Breast epithelium (tissue), 4 donors: ENCODE measurements at places on chromosomes 7 and 10. TPM values are rescaled to one million over a fixed set of nuclear protein-coding genes. Genes with fewer than 3 reads are reported as not detected.

Gene RBM33
- total RNA-seq, result 34.9 TPM

Gene UCMA
- total RNA-seq, result not detected

Gene COPS6
- total RNA-seq, result 40.8 TPM

- no peak overlapping the region for H3K4me3 ChIP-seq
- DNase-seq, result no peak
- no peak overlapping the region for H3K27ac ChIP-seq
- no peaks in the 10 kb centered on the region for H3K4me1 ChIP-seq
These were observed 95.4 kb downstream of the TBXAS1 start for GRCh38 chr7:139924461-139924860.

DNA sequence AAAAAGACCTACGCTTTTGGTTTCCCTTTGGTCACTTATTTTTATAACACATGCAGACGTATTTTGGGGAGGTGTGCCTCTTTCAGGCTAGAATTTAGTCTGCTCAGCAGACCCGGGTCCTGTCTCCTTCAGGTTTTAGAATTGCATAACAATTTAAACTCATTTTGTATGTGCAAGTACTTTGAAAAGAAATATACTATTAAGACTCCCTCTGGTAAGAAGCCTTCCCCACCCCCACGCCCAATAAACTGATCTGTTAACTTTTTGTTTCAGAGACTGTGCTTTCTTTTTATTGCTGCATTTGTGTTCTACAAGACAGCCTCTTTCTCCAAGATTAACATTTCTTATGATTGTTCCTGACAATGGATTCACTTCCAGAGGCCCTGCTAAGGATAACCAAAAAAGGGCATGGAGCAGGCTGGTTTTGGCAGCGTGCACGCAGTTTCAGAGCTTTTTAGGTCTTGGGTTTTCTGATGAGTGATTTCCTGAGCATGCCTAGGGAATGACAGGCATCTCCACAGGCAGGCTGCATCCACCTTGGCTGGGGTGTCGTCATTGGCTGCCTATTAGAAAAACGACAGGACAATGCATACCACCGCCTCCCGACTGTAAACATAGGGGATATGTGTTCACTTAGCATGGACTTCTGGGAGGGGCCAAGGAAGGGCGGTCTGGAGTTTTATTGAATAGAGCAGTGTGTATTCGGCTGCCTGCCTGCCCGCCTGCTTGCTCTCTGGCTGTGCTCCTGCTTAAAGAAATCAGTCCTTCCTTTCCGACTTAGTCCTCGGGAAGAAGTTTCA lies at the start of gene CALD1:
Gene CALD1 (plus strand): TSS at position 694 of the 800 bp plus-strand sequence. CDS start 88,100 bp downstream, outside the sequence.
- peak within 1 kb of the TSS; percentile 89 for H3K27ac ChIP-seq
- H3K4me1 ChIP-seq, result peaks cover 5% of the 10 kb centered on the region
- no peaks in the 10 kb centered on the region for H3K36me3 ChIP-seq
- H3K27me3 ChIP-seq, result no peaks in the 10 kb centered on the region

- no peaks in the 10 kb centered on the region for H3K4me1 ChIP-seq
- no peak overlapping the region for H3K4me3 ChIP-seq
- DNase-seq, result no peak
- no peaks in the 10 kb centered on the region for H3K27me3 ChIP-seq
These were observed 21.8 kb upstream of the DGKB start for GRCh38 chr7:14924398-14924797.

Gene GBF1
- 25.8 TPM for total RNA-seq

- H3K36me3 ChIP-seq, result no peaks in the 10 kb centered on the region
- DNase-seq, result no peak
- H3K27me3 ChIP-seq, result no peaks in the 10 kb centered on the region
- H3K4me1 ChIP-seq, result no peaks in the 10 kb centered on the region
These were observed 80.3 kb downstream of the LRRC17 start for GRCh38 chr7:102992938-102993717.

GRCh38 chr7:3882782-3883181 lies 581.7 kb downstream of the SDK1 start:
- H3K36me3 ChIP-seq, result no peaks in the 10 kb centered on the region
- no peak overlapping the region for H3K27ac ChIP-seq
- H3K27me3 ChIP-seq, result no peaks in the 10 kb centered on the region
- DNase-seq, result no peak
- H3K4me1 ChIP-seq, result no peaks in the 10 kb centered on the region

Gene MRLN
- not detected for total RNA-seq

GRCh38 chr10:112227331-112227987 lies 43.9 kb upstream of the GPAM start:
- no peak overlapping the region for H3K4me3 ChIP-seq
- no peaks in the 10 kb centered on the region for H3K4me1 ChIP-seq
- no peak overlapping the region for H3K27ac ChIP-seq
- no peak for DNase-seq

Gene NOM1
- 25.2 TPM for total RNA-seq

GRCh38 chr10:27564880-27565279 lies 60.8 kb downstream of the RAB18 start:
- DNase-seq, result no peak
- no peaks in the 10 kb centered on the region for H3K36me3 ChIP-seq
- H3K27me3 ChIP-seq, result no peaks in the 10 kb centered on the region
- H3K4me1 ChIP-seq, result no peaks in the 10 kb centered on the region
- H3K4me3 ChIP-seq, result no peak overlapping the region

- H3K27me3 ChIP-seq, result no peaks in the 10 kb centered on the region
- H3K36me3 ChIP-seq, result no peaks in the 10 kb centered on the region
- no peak for DNase-seq
- no peaks in the 10 kb centered on the region for H3K4me1 ChIP-seq
These were observed 119.1 kb downstream of the NKX6-2 start for GRCh38 chr10:132666705-132667341.

Gene HTR5A
- total RNA-seq, result not detected

Gene LIPF
- total RNA-seq, result not detected

DNA sequence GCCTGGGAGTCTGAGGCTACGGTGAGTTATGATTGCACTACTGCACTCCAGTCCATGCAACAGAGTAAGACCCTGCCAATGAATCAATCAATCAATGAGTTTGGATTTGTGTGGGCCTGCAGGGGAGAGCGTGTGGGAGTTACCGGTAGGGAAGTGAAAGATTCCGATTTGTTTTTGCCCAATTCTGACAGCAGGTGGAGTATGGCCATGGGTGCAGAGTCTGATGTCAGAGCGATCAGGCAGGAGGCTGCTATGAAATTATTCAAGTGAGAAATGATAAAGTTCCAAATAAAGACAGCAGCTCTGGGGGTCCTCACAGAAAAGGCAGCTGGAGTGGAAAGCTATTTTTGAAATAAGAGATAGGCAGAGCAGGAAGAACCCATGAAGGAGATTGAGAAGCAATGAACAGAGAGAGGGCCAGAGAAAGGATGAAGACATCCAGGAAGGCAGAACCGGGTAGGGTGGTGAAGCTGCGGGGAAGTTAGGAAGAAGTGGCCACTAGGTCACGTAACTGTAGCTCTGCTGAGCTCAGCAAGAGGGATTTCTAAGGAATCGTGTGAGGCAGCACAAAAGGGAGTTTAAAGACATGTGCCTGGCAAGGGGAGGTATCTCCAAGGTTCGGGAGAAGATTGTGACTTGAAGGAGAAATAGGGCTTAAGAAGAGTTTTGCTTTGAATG lies 93.7 kb upstream of the NMT2 start:
- DNase-seq, result no peak
- no peaks in the 10 kb centered on the region for H3K36me3 ChIP-seq
- H3K27me3 ChIP-seq, result no peaks in the 10 kb centered on the region
- H3K4me3 ChIP-seq, result no peak overlapping the region

Gene GSAP
- total RNA-seq, result 27.5 TPM

GRCh38 chr10:70035531-70035930 lies 17.1 kb upstream of the MACROH2A2 start:
- no peak overlapping the region for H3K27ac ChIP-seq
- DNase-seq, result no peak
- no peaks in the 10 kb centered on the region for H3K36me3 ChIP-seq
- no peak overlapping the region for H3K4me3 ChIP-seq

Gene AP4M1
- total RNA-seq, result 23.3 TPM

Gene AGR2
- 72.8 TPM for total RNA-seq

- H3K27ac ChIP-seq, result no peak overlapping the region
- no peaks in the 10 kb centered on the region for H3K27me3 ChIP-seq
- DNase-seq, result no peak
- no peak overlapping the region for H3K4me3 ChIP-seq
These were observed 3.6 kb downstream of the LIPN start for GRCh38 chr10:88763441-88763840.

Gene SLC29A4
- 2.3 TPM for total RNA-seq

Gene FRAT1
- total RNA-seq, result 3.6 TPM

Gene PLAC9
- total RNA-seq, result 66.2 TPM

DNA sequence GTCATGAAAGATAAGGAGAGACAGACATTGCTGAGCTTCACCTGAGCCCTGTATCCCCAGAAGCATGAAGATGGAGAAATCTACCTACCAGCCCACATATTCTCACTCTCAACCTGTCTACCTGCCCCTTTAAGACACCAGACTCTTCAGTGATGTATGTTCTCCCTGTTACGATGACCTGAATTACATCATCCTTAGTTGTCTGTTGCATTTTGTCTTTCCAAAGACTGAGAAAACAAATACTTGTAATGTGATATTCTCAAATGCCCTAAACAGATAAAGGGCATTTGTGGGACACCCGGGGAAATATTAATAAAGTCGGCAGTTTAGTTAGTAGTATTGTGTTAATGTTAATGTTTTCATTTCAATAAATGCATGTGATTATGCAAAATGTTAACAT lies 305.8 kb upstream of the IGFBP3 start:
- H3K4me1 ChIP-seq, result no peaks in the 10 kb centered on the region
- H3K27ac ChIP-seq, result no peak overlapping the region
- DNase-seq, result no peak
- H3K27me3 ChIP-seq, result no peaks in the 10 kb centered on the region
- no peaks in the 10 kb centered on the region for H3K36me3 ChIP-seq
- no peak overlapping the region for H3K4me3 ChIP-seq

- H3K4me3 ChIP-seq, result no peak overlapping the region
- no peaks in the 10 kb centered on the region for H3K36me3 ChIP-seq
- DNase-seq, result no peak
- H3K27ac ChIP-seq, result no peak overlapping the region
These were observed 73.1 kb downstream of the GTF2IRD1 start for GRCh38 chr7:74526780-74527179.

DNA sequence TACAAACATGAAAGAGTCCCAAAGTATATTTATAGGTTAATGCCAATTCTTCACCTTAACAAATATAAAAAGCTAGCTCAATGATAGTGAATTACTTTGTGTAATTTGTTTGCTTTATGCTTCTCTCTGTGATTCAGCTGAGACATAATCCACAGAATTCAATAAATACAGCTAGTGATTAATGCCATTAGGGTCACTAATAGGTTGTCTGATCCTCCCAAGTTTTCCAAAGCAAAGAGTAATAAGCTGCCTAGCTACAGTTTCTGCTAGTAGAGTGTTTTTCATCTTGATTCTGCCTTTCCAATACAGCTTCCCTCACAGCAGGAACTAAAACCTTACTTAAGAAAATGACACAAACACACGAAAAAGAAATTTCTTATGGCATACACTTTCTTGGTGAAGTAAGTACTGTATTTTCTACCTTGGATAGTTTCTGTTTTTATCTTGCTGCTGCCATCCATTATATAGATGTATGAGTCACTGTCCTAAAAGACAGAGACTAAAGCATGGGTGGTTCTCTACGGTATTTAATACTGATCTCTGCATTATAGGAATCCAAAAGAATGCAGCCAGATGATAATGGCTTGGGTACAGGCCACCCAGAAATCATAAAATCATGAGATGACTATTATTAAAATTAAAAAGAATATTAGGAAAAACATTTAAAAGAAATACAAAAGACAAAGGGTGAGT lies 170.0 kb downstream of the TPK1 start:
- H3K27ac ChIP-seq, result no peak overlapping the region
- H3K36me3 ChIP-seq, result no peaks in the 10 kb centered on the region
- DNase-seq, result no peak
- H3K4me3 ChIP-seq, result no peak overlapping the region
- H3K27me3 ChIP-seq, result no peaks in the 10 kb centered on the region

GRCh38 chr7:9981742-9982349 lies 991.8 kb upstream of the PHF14 start:
- H3K4me3 ChIP-seq, result no peak overlapping the region
- no peaks in the 10 kb centered on the region for H3K4me1 ChIP-seq
- no peaks in the 10 kb centered on the region for H3K36me3 ChIP-seq
- no peaks in the 10 kb centered on the region for H3K27me3 ChIP-seq

DNA sequence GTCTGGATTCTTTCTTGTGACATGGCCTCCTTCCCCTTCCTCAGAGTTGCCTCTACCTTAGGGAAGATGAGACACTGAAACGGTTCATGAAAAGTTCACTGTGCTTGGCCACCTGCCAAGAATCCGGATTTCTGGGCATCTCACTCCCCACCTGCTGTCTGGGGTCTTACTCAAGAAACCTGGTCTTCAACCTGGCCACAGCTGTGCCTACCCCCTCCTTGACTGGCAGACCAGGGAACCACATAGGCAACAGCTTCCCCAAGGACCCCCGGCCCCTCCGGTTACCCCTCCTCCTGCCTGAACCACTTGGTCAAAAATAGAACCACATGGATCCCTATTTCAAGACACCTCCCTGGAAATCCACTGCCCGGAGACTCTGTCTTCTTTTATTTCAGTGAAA lies 58.7 kb upstream of the NANOS1 start:
- no peaks in the 10 kb centered on the region for H3K27me3 ChIP-seq
- H3K4me3 ChIP-seq, result no peak overlapping the region
- no peaks in the 10 kb centered on the region for H3K4me1 ChIP-seq
- no peak overlapping the region for H3K27ac ChIP-seq
- DNase-seq, result no peak
- no peaks in the 10 kb centered on the region for H3K36me3 ChIP-seq

GRCh38 chr10:35133586-35133985 lies 6.9 kb downstream of the CREM start:
- no peaks in the 10 kb centered on the region for H3K27me3 ChIP-seq
- no peak overlapping the region for H3K4me3 ChIP-seq
- H3K36me3 ChIP-seq, result no peaks in the 10 kb centered on the region
- DNase-seq, result no peak
- no peaks in the 10 kb centered on the region for H3K4me1 ChIP-seq

- no peaks in the 10 kb centered on the region for H3K27me3 ChIP-seq
- H3K4me3 ChIP-seq, result no peak overlapping the region
- no peaks in the 10 kb centered on the region for H3K4me1 ChIP-seq
- no peak overlapping the region for H3K27ac ChIP-seq
- no peak for DNase-seq
These were observed 6.1 kb downstream of the MSMB start for GRCh38 chr10:46040004-46040403.

- H3K36me3 ChIP-seq, result no peaks in the 10 kb centered on the region
- no peak overlapping the region for H3K27ac ChIP-seq
- H3K27me3 ChIP-seq, result no peaks in the 10 kb centered on the region
- no peak overlapping the region for H3K4me3 ChIP-seq
These were observed 36.9 kb downstream of the CYP26A1 start for GRCh38 chr10:93110472-93111146.

- H3K4me3 ChIP-seq, result no peak overlapping the region
- DNase-seq, result no peak
- H3K27me3 ChIP-seq, result no peaks in the 10 kb centered on the region
These were observed 37.5 kb downstream of the LUC7L2 start for GRCh38 chr7:139397192-139397591.

Gene SUN1
- 153 TPM for total RNA-seq

DNA sequence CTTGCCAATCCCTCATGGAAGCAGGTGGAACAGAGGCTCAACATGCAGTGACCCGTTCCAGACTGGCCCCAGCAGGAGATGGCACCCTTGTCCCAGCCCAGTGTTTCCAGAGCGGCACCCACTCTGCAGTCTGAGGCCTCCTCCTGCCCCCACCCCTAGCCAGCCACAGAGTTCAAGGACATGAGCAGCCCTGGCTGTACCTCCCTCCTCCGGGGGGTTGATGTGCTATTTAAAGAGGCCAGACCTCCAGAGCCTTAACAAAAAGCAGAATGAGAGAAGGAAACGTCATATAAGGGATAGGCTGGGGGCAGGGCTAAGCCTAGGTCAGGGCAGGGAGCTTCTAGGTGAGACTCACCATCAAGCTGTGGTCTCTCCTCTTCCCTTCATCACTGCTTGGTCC lies 115.7 kb upstream of the NANOS1 start:
- no peaks in the 10 kb centered on the region for H3K4me1 ChIP-seq
- no peak for DNase-seq
- H3K4me3 ChIP-seq, result no peak overlapping the region
- no peaks in the 10 kb centered on the region for H3K36me3 ChIP-seq
